ENCODE measurements at places on chromosomes 2 and 18.

DNA sequence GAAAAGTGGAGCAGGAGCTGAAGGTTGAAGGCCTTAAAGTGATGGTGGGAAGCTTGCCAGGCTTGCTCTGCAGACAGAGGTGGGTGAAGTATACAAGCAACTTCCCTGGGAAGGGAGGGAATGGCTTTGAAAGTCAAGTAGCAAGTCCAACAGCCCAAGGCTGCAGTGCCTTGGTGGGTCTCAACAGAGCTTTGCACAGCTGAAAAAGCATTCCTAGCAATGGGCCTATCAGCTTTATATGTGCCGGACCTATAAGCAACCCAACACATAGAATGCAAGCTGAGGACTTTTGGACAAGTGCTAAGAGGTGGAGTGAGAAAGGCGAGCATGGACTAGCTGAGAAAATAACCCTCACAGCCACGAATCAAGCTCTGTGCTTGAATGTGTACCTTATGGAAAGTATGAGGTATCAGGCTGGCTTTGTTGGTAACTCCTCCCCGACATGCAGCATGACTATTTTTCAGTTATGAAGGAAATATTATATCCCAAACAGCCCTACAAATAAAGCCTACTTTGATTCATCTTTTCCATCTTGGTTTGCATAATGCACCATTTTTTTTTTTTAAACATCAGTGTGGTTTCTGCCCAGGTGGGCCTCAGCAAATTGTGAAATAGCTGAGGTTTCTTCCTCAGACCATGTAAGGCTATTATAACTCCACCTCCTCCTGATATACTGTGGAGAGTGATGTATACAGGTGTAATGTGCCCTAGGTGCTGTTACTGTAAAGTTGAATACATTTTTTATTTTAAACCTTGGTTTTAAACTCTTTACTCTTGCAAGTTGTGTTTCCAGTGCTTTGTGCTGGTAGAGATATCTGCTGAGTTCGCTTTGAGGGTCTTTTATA, 241.4 kb upstream of the CXCR4 start:
- DNase-seq = no peak

GRCh38 chr18:48819276-48819675, 131.5 kb downstream of the SMAD7 start:
- DNase-seq = no peak

DNA sequence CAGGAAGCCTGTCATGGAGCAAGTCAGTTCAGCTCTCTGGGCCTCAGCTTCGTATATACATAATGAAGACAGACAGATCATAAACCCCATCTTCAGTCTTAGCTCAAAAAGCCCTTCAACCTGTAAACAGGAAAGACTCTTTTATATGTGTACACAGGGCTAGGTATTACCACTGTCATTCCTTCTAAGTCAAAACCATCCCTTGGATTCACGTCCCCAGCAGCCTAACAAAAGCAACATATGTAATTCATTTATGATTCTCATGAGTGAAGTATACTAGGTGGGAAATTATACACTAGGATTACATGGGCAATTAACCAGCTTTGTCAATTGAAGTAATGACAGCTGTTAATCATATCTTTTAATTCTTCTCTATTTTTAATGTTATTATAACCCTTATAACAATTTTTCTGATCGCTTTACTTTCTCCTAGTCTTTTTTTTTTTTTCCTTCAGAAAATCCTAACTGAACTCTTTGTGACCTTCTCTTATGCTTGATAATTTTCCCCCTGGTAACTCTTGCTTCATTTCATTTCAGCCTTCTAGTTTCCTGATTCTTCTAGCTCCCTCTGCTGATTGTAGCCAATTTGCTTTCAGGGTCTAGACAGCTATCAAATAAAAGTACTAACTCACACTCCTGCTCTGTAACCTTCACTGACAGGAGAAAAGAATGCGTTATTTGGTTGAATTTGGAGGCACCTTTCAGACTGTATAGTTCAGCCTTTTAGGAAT, 99.7 kb downstream of the RBM43 start:
- no peak for DNase-seq

- DNase-seq = no peak
Observed at GRCh38 chr2:224971214-224971613, 71.1 kb downstream of the DOCK10 start.

GRCh38 chr2:149737896-149738295, 150.3 kb upstream of the MMADHC start:
- no peak for DNase-seq
